Stimulated activated CD8-positive, alpha-beta memory T cell treated with anti-CD3 and anti-CD28 coated beads, Interleukin-7, amount 100 ng/mL, for 1 hour (primary cell): ENCODE measurements at places on chromosomes 11 and 22.

GRCh38 chr22:19942157-19943081, 801 bp upstream of the TXNRD2 start:
- no peak for DNase-seq

DNA sequence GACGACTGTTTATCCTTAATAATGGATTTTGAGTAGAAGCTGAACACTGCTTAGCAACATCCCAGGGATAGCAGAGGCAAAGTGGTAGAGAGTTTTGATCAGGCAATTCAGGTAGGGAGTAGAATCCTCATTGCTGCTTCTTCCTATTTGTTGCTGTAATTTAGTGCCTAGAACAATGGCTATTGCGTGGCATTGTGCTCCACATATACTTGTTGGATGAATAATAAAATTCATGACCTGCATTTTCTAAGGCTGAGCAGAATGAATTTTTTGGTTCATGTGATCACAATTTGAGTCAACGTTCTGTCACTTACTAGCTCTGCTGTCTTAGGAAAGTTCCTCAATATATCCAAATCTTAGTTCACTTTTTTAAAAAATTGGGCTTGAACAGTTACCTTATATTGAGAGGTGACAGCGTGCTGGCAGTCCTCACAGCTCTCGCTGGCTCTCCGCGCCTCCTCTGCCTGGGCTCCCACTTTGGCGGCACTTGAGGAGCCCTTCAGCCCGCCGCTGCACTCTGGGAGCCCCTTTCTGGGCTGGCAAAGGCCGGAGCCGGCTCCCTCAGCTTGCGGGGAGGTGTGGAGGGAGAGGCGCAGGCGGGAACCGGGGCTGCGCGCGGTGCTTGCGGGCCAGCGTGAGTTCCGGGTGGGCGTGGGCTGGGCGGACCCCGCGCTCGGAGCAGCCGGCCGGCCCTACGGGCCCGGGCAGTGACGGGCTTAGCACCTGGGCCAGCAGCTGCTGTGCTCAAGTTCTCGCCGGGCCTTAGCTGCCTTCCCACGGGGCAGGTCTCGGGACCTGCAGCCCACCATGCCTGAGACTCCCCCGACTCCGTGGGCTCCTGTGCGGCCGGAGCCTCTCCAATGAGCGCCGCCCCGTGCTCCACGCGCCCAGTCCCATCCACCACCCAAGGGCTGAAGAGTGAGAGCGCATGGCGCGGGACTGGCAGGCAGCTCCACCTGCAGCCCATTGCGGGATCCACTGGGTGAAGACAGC, 350.6 kb downstream of the ETS1 start:
- DNase-seq: no peak

GRCh38 chr11:69325446-69325845, 31.5 kb downstream of the MYEOV start:
- no peak for DNase-seq

GRCh38 chr11:19777377-19778102, 64.9 kb downstream of the NAV2 start:
- DNase-seq: no peak

DNA sequence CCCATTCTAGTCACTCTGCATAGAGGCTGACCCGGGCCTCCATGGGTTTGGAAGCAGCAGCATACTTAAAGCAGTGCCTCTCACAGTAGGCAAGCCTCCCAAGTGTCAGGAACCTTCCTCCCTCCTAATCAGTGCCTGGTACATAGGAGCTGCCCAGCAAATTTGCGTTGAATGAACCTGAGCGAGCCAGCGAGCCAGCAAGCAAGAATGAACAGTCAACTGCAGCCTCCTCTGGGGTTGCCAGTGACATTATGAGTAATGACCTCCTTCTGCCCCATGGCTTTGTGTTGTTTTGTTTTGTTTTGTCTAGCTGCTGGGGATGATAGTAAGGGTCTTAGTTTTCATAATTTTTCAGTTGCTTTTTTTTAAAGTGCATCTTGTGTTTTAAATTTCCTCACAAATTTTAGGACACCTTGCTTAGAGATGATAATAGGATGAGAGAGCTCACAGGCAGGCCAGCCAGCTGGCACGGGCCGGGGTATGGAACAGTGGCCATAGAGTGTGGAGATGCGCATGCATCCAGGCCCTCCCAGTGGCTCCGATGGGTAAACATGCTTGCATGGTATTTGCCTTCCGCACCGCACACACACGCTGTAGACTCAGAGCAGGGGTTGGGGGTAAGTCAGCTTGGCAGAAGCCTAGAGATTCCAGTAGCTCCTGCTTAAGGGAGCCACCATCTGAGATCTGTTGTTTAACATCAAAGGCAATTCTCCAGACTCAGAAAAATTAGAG, 36.1 kb downstream of the TTC12 start:
- no peak for DNase-seq

DNA sequence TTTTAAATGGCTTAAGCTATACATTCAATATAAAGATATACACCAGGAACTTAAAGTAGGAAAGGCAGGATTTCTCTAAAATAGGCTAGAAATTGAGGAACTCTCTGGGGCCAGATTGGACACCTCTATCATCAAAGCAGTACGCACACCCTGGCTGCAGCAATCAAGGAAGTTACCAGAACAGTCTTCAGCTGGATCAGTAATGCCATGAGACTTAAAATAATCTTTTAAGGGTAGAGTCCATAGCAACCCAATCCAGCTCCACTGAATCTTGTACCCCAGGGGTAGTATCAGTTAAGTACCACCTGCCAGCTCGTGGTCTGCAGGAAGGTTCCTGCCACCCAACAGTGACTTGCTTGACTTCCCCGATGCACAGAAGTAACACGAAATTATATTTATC, 3.0 kb downstream of the RDX start:
- DNase-seq: no peak
